ENCODE measurements at places on chromosomes 5 and 9. TPM values are rescaled to one million over a fixed set of nuclear protein-coding genes. Genes with fewer than 3 reads are reported as not detected.

DNA sequence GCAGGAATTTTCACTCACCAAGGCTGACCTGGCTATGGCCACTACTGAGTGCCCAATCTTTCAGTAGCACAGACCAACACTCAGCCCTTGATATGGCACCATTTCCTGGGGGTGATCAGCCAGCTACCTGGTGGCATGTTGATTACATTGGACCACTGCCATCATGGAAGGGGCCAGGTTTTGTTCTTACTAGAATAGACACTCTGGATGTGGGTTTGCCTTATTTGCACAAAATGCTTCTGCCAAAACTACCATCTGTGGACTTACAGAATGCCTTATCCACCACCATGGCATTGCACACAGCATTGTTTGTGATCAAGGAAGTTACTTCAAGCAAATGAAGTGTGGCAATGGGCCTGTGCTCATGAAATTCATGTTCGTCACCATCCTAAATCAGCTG, 69.7 kb upstream of the SH3GL2 start:
- no peaks in the 10 kb centered on the region for H3K4me1 ChIP-seq
- H3K4me3 ChIP-seq = no peak overlapping the region

DNA sequence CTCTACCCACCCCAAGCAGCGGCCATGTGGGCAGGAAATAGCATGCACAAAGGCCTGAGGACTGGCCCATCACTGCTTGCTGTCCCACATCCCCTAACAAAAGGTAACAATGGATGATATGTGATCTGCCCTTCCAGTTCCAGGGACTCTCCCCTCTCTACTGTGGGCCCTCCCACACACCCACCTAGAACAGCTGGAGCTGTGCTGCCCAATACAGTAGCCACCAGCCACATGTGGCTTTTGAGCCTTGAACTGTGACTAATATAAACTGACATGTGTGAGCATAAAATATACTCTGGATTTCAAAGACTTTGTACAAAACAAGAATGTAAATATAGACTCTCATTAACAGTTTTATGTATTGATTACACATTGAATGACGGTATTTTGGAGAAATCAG, 78.1 kb downstream of the C5orf15 start:
- no peak overlapping the region for H3K4me3 ChIP-seq
- DNase-seq = no peak
- H3K4me1 ChIP-seq = no peaks in the 10 kb centered on the region
- no peak overlapping the region for H3K27ac ChIP-seq

- H3K27me3 ChIP-seq = no peaks in the 10 kb centered on the region
- no peak overlapping the region for H3K4me3 ChIP-seq
- H3K4me1 ChIP-seq = no peaks in the 10 kb centered on the region
- H3K36me3 ChIP-seq = no peaks in the 10 kb centered on the region
- DNase-seq = no peak
Observed at GRCh38 chr5:16135003-16135402, 44.6 kb downstream of the MARCHF11 start.

GRCh38 chr5:148978370-148979082, 84.3 kb downstream of the SH3TC2 start:
- H3K4me3 ChIP-seq = no peak overlapping the region
- no peaks in the 10 kb centered on the region for H3K27me3 ChIP-seq

GRCh38 chr9:93255494-93255867, 71.5 kb downstream of the WNK2 start:
- H3K4me1 ChIP-seq = no peaks in the 10 kb centered on the region
- H3K27me3 ChIP-seq = no peaks in the 10 kb centered on the region
- H3K27ac ChIP-seq = no peak overlapping the region

- H3K4me1 ChIP-seq = no peaks in the 10 kb centered on the region
- no peak overlapping the region for H3K4me3 ChIP-seq
- peaks cover 9% of the 10 kb centered on the region for H3K27me3 ChIP-seq
- peak; percentile 13 for DNase-seq
- no peaks in the 10 kb centered on the region for H3K36me3 ChIP-seq
- no peak overlapping the region for H3K27ac ChIP-seq
Observed at GRCh38 chr9:108761655-108762347, 94.0 kb downstream of the ACTL7B start.

DNA sequence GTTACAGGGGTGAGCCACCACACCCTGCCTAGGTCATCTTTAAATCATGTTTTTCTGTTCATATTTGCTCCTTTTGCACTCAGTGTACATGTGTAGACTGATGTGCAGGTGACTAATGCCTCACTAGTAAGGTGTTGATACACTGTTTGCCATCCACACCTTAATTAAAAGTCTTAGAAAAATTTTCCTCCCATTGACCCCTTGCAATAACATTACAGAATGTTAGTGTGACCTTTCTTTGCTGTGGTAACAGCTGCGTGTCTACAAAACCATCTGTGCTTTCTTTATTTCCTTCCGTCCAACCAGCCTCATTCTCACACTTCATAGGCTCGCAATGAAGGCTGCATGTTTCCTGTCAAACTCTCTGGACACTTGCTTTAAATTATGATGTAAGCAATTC, 6.6 kb upstream of the CEMIP2 start:
- H3K4me3 ChIP-seq = no peak overlapping the region
- no peaks in the 10 kb centered on the region for H3K4me1 ChIP-seq
- DNase-seq = no peak

DNA sequence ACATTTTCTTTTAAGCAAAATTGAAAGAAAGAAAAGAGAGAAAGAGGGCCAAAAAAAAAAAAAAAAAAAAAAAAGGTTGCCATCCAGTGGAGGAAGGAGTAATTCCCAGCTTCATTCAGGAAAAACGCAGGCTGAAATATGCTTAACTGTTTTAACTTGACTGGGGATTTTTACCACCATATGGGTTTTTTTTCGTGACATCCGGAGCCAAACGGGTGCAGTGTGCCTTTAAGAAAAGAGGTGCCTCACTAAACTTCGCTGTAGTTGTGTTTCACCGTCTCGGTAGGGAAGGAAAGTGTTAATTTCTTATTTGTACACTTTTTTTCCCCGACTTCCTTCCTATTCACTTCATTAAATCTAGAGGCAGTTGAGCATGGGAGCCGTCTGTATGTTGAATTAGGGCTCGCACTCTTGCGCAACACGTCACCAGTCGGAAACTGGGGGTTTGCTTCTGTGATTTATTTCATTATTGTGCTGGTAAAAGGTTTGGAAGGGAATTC, 143.0 kb downstream of the SMARCA2 start:
- DNase-seq = peak; percentile 54
- peak overlapping the region; percentile 82 for H3K27ac ChIP-seq
- H3K36me3 ChIP-seq = no peaks in the 10 kb centered on the region

DNA sequence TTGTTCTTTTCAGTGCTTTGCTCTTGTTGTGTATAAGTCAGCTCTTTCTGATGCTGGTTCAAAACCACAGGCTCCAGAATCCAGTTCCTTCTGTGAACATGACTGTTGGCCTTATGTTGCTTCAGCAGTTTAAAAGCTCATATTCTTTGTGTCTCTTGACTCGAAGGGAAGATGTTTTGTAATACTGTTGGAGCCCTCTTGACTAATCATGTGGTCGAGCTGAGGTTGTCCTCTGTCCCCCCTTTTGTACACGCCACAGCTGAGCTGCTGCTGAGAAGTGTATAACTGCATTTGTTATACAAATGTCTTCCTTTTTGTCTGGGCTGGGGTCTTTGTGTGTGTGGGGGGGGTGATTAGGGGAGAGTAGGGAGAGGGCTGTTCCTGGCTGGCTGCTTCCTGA, 35.8 kb downstream of the SLC36A1 start:
- H3K27me3 ChIP-seq = no peaks in the 10 kb centered on the region
- peaks cover 20% of the 10 kb centered on the region for H3K36me3 ChIP-seq
- H3K27ac ChIP-seq = no peak overlapping the region
- H3K4me1 ChIP-seq = peaks cover 10% of the 10 kb centered on the region

DNA sequence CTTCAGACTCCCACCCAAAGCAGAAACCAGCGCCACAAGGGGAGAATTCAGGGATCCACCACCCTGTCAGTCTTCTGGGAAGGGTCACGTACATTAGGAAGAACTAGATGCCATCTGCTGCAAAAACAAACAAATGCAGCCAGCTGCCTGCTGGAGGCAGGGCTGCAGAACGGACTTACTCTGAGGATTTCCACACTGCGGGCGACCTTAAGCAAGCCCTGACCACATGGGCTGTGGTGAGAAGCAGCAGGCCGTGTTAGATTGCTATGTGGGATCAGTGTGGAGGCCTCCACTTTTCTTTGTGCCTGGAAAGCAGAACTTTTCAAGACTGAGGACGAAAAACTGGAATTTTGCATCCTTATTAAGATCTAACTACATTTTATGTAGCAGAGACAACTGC, 13.4 kb upstream of the LTC4S start:
- H3K4me3 ChIP-seq = no peak overlapping the region
- no peak overlapping the region for H3K27ac ChIP-seq
- H3K27me3 ChIP-seq = no peaks in the 10 kb centered on the region
- DNase-seq = no peak
- H3K36me3 ChIP-seq = peaks cover 19% of the 10 kb centered on the region
- H3K4me1 ChIP-seq = no peaks in the 10 kb centered on the region

DNA sequence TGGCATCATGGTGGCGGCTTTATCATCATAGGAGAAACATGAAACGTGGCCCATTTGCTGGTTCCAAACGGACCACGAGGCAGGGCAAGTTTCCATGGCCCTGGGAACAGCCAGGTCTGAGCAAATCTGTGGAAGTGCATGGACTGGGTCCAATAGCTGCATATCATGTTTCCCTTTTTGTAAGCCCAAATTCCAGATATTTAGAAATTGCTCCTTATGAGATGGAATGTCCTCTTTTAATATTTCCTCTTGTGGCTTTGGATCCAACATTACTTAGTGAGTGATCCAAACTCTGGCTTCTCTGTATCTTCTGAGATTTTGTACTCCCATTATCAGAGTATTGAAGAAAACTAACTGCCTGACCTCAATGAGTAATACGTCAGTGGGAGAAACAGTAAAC, 79.8 kb upstream of the FBXL7 start:
- H3K4me1 ChIP-seq = no peaks in the 10 kb centered on the region
- no peak for DNase-seq
- H3K27ac ChIP-seq = no peak overlapping the region
- H3K4me3 ChIP-seq = no peak overlapping the region
- H3K27me3 ChIP-seq = peaks cover 2% of the 10 kb centered on the region

DNA sequence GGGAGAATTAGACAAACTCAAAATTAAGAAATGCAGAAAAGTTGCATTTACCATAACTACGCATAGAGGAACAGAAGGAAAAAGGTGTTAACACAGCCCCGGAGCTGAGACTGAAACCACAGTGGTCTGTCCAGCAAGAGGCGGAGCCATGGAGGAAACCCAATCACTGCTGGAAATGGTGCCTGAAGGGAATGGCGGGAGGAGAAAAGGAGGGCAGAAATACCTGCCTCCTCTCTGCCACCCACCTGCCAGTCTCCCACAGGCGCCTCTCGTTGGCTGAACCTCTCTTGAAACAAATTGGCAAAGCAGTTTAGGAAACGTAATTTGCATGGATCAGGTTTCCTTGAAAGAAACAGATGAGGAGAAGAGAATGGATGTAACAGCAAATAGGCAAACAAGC, 9.7 kb upstream of the PRKACG start:
- no peak overlapping the region for H3K4me3 ChIP-seq
- DNase-seq = no peak
- no peaks in the 10 kb centered on the region for H3K36me3 ChIP-seq
- H3K27ac ChIP-seq = no peak overlapping the region

- no peaks in the 10 kb centered on the region for H3K36me3 ChIP-seq
- no peaks in the 10 kb centered on the region for H3K27me3 ChIP-seq
- H3K4me1 ChIP-seq = no peaks in the 10 kb centered on the region
Observed at GRCh38 chr9:89820337-89820736, 215.5 kb downstream of the GADD45G start.

DNA sequence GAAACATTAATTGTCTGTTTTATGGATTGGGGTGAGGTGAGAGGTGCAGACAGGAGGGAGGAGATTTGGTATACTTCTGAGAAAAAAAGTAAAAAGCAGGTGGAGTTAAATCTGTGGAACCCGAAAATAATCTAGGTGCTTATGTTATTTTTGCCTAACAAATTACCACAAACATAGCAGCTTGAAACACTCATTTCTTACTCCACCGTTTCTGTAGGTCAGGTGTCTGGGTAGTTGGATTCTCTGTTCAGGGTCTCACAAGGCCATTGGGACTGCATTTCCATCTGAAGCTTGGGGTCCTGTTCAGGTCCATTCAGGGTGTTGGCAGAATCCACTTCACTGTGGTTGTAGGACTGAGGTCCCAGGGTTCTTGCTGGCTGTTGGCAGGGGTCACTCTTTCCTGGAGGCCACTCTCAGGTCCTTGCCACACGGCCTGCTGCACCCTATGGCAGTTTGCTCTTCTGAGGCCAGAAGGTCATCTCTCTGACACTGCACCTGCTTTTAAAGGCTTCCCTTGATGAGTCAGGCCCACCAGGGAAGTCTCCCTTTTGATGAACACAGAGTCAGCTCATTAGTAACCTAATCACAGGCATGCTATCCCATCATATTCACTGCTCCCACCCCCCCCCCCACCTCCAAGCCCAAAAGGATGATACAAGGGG, 82.2 kb downstream of the TRIO start:
- peaks cover 24% of the 10 kb centered on the region for H3K4me1 ChIP-seq
- DNase-seq = no peak
- no peak overlapping the region for H3K4me3 ChIP-seq
- H3K36me3 ChIP-seq = peaks cover 22% of the 10 kb centered on the region
- H3K27me3 ChIP-seq = no peaks in the 10 kb centered on the region

DNA sequence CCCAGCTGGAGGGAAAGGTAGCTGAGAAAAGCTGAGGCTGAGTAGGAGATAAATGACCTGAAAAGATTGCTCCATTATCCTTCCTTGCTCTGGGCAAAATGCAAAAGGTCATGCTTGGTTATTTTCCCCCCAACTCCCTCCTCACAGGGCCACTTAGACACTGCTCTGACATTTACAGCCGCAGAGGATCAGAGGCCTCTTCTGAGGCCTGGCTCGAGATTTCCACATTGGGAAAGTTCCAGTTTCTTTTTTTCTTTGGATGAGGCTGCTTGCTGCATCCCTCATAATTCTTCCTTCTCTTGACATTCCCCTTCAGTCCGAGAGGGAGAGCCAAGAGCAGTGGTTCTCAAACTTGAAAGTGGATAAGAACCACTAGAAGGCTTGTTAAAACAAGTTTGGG, 60.1 kb upstream of the HSPA9 start:
- H3K4me1 ChIP-seq = no peaks in the 10 kb centered on the region
- peak; percentile 14 for DNase-seq
- no peak overlapping the region for H3K27ac ChIP-seq
- H3K27me3 ChIP-seq = no peaks in the 10 kb centered on the region
- no peaks in the 10 kb centered on the region for H3K36me3 ChIP-seq
- H3K4me3 ChIP-seq = no peak overlapping the region

The C5orf46 gene
- 32.3 TPM for total RNA-seq

The GABRA6 gene
- not detected for total RNA-seq

The GADD45G gene
- total RNA-seq = 3.5 TPM

The SH3PXD2B gene
- 70.4 TPM for total RNA-seq

The SNCAIP gene
- 0.84 TPM for total RNA-seq

The ZDHHC11 gene
- total RNA-seq = 10.3 TPM

The LCNL1 gene
- 0.22 TPM for total RNA-seq

The NUTM2G gene
- total RNA-seq = not detected

The GPR21 gene
- total RNA-seq = 0.67 TPM

The LECT2 gene
- not detected for total RNA-seq

The SELENOP gene
- 11.4 TPM for total RNA-seq

The SRA1 gene
- total RNA-seq = 72.4 TPM

The PTGES gene
- 1.2 TPM for total RNA-seq
